GM12891 (cell line): ENCODE measurements at places on chromosomes 16 and 17.

GRCh38 chr17:45307290-45308015 lies 9.4 kb downstream of the MAP3K14 start:
- no peak for DNase-seq

DNA sequence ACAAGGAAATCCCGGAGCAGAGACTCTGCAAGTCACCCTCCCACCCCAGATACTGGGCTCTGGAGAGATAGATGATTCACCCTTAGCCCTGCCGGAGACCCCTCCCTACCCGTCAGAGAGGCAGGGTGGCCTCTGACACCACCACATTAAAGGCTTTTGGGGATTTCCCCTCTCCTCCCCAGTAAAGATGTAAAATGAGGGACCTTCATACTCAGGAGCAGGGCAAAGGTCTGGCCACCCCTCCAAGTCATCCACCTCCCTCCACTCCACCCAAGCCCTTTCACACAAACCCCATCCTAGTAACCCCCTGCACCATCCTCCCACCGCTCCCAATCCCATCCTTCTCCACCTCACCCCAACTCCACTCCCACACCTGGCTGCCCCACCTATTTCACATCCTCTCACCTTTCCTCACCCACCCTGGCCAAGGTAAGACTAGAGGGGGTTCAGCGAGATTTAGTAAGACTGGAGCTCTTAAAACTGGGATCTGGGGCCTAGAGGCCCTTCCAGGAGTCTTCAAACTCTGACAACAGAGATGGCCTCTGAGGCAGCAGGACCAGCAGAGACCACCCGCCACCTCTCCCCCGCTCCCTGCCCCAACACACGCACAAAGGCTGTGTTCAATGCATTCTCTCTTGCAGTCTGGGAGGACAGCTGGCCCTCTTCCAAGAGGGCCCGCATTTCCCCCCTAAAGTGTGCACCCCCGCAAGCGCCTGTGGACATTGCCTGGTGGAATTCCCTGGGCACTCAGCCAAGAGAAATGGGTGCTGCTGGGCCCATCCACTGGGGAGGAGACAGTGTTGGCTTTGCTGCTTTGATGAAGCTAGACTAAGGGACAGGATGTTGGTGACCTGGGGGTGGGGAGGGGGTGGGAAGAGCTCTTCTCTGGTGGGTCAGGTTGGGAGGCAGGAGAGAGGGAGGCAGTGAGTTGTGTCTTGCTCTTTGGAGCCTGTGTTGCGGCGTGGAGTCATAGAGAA lies 1.1 kb downstream of the ABAT start:
- no peak for DNase-seq

DNA sequence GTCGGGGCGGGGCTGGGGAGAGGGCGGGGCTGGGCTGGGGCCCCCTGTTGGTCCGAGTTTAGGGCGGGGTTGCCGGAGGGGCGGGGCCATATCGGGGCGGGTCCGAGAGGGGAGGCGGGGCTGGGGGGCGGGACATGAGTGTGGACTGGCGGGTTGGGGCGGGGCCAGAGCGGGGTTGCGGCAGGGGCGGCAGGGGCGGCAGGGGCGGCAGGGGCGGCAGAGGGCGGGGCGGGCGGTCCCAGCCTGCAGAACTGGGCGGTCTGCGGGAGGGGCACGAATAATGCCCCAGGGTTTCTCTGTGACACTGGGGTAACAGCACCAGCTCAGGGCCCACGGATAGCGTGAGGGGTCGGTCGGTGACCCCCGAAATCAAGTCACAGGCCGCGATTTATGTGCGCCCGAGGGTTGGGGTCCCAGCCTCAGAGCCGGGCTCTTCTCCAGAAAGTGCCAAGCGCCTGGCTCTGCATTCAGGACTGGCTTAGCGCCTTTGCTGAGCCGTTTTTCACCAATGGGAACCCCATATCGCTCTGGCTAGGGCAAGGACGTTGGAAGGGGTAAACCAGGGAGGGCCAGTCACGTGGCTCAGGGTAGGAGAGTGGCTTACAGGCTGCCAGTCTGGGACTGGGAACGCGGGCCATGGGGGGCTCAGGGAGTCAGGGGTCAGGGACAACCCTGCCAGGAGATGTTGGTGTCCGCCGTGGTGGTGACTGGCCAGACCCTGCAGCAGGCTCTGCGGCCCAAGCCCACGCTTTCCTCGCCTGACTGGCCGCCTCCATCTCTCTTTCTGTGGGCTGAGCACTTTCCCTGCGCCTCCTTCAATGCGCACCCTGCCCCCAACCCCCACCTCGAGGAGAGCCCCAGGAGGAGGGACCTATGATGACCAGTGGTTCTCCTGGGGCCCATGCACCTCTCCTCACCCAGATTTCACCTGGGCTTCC lies 1.2 kb upstream of the METTL26 start:
- DNase-seq, result peak; percentile 99

DNA sequence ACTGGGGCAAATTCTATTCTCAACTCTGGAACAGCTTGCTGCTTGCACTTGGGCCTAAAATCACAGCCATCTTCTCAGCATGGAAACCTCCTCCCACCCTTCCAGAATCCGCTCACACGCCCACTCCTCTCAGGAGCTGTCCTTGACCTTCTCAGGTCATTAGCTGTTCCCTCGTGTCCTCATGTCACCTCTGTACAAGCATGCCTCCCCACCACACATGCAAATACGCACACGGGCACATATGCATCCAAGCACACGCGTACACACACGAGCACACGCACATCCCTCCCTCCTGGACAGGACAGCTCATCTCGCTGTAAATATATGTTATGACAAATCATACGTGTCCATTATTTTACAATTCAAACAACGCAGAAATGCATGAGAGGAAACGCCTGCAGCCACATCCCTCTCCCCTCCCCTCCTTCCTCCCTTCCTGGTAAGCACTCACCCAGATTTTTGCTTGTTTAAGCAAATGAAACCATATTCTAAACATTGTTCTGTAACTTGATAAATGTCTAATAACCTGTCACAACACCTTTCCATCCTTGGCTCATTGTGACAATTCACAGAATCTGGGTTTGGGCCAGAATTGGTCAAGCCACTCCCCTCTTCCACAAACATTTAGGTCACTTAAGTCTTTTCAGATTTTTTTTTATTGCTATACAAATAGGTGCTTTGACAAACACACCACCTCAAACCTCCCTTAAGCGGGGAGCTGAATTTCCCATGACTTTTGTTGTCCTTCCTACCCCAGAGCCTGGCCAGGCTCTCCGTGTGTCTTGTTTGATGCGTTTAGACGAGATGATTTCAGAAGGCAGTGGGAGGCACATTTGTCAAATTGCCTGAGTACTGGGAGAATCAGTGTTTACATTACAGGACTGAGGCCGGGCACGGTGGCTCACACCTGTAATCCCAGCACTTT lies 41.7 kb downstream of the DNAH17 start:
- DNase-seq, result no peak

DNA sequence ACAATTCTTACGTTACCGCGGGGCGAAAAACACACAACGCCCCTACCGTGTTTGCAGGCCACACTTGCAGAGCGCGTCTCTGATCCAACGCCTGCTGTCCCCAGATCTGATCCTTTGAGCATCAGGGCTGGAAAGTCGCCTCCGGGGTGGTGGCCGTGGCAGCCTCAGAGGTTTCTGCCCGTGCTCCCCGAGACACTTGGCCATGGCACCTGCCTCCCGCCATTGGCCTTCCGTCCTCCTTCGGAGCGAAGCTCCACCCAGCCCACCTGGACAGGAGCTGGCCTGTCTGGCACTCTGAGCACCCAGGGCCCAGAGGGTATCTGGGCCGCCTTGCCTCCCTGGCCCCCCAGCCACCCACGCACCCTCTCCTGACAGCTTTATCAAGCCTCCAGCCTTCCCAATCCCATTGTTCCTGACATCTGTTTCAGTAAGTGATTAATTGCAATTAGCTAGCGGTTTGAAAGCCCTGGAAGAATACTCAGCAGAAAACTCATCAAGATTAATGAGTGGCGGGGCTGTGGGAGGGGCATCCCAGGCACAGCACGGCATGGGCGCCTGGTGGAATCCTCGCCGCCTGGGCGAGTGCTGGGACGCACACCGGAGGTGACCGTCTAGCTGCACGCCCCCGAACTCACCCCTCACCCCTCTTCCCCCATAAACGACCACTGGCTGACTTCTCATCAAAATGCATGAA lies 181.5 kb upstream of the GSE1 start:
- DNase-seq, result no peak

DNA sequence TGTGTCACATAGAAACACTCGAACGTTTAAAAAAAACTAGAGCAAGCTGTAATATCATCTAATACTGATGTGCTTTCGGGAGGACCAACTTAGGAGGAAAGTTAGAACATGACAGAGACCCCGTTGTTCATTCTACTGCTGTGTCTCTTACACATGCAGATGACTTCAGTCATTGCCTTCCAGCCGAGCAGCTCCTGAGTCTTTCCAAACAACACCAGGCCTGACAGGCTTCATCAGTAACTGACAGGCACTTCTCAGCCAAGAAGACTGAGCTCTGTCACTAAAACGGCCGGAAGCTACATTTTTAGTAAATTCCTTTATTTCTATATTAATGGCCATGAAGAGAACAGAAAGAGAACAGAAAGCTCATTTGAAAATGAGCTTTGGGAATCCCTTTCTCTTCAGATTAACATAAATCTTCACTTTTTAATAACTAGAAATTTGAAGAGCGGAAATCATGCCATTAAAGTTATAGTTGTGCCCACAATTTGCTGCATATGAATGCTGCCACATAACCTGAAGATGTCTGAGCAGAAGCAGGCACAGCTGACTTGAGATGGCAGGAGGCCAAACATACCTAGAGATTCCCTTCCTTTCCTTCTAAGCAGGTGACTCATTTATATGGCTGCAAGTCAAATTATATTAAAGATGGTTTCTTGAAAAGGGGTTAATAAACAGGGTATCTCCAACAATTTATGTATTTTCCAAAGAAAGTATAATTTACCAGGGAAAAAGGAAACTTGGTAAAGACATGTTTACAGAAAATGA lies 148.9 kb downstream of the ITFG1 start:
- DNase-seq, result no peak

GRCh38 chr16:5622234-5622884 lies 524.8 kb upstream of the EEF2KMT start:
- no peak for DNase-seq

- no peak for DNase-seq
Observed at GRCh38 chr17:31443386-31443785, 51.9 kb downstream of the RAB11FIP4 start.

DNA sequence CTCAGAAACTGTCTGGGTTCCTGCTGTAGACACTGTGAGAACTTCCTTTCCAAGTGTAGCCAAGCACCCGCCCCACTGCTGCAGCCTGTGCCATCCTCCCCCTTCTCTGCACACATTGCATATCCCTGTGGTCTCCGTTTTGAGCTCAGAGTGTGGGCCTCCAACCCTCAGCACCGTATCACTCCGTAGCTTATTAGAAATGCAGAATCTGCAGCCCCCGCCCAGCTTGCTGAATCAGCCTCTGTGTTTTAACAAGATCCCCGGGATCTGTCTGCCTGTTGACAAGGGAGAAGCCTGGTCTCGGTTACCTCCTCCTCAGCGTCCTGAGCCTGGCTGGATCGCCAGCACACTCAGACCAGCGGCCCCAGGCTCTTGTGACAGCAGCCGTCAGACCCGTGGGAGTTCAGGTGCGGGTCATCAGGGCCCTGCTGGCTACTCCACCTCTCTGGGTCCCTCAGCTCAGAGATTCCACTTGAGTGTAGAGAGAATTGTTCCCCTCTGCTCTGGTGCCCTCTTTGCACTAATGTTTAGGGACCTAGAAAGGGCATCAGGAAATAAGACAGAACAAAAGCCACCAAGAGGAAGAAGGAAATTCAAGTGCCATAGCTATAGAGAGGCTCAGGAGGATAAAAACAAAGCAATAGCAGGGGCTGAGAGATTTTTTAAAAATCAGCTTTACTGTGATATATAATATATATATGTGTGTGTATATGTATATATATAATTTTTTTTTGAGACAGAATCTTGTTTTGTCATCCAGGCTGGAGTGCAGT lies 92.3 kb downstream of the PITPNC1 start:
- DNase-seq, result no peak

DNA sequence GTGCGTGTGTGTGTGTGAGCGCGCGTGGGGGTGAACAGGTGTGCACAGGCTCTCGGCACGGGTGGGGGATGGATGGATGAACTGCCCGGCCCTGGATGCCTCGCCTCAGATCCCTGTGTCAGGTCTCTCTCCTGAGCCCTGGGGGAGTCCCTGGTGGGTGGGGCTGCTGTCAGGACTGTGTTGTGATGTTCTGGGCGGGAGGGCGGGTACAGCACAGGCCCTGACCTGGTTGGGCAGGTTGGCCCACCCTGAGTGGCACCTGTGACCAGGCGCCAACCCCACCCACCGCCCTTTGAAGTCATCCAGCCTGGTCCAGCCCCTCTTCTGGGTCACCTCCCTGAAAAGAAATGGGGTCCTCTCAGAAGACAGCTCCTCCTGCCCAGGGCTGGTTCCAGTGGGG lies 41.6 kb upstream of the TAC4 start:
- no peak for DNase-seq

DNA sequence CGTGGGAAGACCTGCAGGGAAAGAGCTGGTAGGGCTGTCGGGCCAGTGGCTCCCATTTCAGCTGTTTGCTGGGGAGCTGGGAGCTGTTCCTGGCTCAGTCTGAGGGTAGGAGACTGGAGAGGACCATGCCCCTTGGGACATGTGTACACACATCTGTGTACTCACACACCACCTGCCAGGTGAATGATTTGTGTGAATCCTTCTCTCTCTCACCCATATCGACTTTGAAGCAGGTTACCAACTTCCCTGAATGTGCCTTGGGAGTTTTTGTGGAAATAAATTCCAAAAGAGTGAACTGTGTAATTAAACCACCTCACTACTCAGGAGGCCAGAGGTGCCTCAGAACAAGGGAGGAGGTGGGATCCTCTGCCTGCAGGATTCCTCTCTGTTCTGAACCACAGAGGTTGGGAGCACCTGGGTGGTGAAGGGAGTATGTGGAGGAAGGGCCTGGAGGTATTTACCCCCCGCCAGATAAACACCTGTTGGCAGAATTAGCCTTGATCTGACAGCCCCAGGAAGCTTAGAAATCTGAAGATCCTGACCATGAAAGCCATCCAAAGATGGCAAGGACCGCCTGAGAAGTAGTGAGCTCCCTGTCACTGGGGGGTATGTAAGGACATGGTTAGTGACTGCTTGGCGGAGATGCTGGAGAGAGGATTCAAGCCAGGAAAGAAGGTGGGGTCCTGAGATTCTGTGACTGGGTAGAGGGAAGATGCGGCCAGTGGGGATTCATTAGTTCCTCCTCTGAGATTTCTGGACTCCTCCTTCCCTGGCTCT lies 3.3 kb downstream of the ABCC3 start:
- DNase-seq, result no peak

DNA sequence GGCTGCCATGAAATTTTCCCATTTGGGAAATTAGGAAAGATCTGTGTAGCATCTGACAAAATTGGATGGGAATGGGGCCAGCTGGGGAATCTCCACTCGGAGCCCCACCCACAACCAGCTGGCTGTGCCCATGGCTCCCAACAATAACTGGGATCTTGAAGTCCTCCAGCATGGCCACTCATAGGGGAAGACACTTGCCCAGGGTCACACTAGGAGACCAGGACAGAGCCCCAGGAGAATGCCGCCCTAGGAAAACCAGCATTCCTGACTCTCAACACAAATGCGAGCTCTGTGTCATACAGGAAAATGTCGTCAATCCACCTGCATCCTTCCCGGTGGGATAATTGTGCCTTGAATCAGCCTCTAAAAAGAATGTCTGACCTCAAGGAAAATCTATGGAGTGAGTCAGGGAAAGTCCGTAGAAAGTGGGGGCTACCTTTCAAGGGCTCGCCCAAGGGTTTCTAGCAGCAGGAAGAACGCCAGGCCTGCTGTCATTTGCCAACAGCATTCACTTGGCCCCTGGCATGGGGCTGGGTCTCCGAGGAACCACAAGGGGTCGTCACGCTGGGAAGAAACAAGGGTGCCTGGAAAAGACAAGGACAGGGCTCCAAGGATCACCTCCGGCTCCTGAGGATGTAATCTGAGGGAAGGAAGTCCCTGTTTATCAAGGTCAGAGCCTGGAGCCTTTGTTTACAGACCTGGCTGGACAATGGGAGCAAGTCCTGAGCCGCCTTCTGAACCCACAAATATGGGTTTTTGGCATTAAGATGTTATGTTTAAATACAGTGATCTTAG lies 15.9 kb downstream of the CDH5 start:
- no peak for DNase-seq
